ENCODE measurements at places on chromosomes 11 and 22.

GRCh38 chr11:94472916-94473799, 20.5 kb downstream of the MRE11 start:
- DNase-seq = no peak

- peak; percentile 71 for DNase-seq
Measured at GRCh38 chr22:50498322-50498890, 9.1 kb downstream of the LMF2 start.

GRCh38 chr22:33919391-33920196, 682 bp downstream of the LARGE1 start:
- DNase-seq = peak; percentile 45

- DNase-seq = no peak
Measured at GRCh38 chr22:27641049-27641795, 160.3 kb downstream of the MN1 start.

DNA sequence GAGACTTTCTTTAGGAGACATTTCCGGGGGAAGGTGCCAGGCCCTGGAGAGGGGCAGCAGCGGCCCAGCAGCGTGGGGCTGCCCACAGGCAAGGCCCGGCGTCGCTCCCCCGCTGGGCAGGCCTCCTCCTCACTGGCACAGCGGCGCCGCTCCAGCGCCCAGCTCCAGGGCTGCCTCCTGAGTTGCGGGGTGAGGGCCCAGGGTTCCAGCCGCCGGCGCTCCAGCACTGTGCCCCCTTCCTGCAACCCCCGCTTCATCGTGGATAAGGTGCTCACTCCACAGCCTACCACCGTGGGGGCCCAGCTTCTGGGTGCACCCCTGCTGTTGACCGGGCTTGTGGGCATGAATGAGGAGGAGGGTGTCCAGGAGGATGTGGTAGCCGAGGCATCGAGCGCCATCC, 15.2 kb upstream of the MDK start:
- DNase-seq = no peak

DNA sequence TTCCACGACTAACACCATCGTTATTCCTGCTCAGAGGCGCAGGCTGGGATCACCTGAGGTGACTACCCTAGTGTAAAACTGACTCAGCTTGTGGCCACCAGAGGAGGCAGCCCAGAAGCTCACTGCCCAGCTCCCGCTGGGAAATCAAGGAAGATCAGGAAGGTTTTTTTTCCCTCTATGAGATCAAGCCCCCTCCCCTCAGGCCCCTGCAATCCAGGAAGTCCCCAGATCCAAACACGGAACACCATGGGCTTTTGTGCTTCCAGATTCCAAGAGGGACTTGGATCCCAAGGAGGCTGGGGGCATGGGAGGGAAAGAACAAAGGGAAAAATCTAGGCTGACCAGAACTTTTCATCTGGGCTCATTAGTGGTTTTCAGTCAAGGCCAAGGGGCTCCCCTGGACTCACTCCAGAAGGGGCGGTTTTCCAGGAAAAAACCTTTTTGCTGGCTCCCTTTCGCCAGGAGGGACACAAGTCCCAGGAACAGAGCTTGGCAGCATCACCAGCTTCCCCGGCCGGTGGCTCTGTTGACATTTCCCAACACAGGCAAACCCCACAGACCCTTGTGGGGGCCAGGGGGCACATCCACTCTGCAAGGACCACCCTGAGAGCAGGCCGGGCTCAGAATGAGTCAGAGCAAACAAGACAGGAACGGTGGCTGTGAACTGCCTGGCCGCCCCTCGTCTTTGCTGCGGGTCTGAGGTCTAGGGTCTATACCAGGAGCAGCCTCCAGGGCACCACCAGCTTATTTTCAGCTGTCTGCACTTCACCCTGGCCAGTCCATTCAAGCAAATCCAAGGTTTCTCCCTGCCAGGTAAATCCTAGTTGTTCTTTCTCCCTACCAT, 36.8 kb downstream of the MYH9 start:
- no peak for DNase-seq

- DNase-seq = no peak
Measured at GRCh38 chr11:17612221-17613188, 65.4 kb downstream of the OTOG start.

- no peak for DNase-seq
Measured at GRCh38 chr11:83827520-83827919, 541.4 kb upstream of the CCDC90B start.

GRCh38 chr22:48926136-48926535, 901.5 kb downstream of the BRD1 start:
- DNase-seq = no peak

GRCh38 chr11:77038825-77039326, 4.7 kb downstream of the B3GNT6 start:
- no peak for DNase-seq

GRCh38 chr11:110097459-110098012, 4.3 kb downstream of the ZC3H12C start:
- DNase-seq = no peak
